ENCODE measurements at places on chromosomes 4 and X.

GRCh38 chrX:30948626-30949025 lies 59.6 kb upstream of the TAB3 start:
- no peak for DNase-seq

DNA sequence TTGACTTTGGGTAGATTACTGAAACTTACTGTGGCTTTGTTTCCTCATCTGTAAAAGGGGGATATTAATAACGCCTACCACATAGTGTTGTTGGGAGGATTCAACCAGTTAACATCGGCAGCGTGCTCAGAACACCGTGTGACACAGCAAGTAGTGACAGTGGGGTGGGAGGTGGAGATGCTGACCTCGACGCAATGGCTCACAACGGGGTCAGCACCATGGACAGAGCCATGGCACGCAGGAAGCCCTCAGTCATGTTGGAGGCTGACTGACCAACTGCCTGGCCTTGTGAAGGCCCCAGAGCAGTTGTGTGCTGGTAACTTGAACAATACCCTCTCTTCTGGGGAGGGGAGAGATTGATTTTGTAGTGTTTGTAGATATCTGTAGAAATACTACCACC lies 93.2 kb downstream of the WFS1 start:
- DNase-seq: no peak

DNA sequence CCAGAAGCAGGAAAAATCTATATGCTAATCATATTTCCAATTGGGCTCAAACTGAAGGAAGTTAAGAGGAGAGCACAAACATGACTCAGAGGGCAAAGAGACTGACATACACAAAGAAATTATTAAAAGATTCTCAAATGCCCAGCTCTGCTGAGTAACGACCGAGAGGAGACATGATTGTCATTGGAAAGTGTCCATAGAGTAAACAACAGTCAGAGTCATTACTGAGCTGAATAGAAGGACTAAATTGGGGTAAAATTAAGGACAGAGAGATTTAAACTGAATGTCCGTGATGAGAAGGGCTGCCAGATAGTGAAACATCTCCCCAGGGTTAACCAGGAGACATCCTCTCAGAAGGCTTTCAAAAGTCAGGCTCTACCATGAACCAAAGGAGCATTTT lies 111.2 kb upstream of the GALNT7 start:
- no peak for DNase-seq

GRCh38 chr4:24644983-24645764 lies 60.8 kb upstream of the DHX15 start:
- DNase-seq: no peak

DNA sequence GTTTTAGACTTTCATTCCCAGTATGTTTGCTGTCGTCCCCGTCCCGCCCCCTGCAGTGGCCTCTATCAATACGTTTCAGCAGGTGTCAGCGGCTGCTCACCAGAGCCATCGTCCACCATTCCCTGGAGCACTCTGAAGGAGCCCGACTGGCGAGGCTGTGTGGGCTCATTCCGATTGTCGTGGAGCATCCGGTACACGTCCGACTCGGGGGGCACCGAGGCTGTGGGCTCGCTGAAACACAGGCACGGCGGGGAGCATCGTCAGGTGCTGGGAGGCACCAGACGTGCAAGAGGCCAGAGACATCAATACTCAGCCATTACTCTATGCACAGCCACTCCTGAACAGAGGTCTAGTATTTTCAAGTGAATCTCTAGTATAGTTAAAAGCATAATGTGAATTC lies 28.9 kb downstream of the PDLIM3 start:
- no peak for DNase-seq

- DNase-seq: no peak
Observed at GRCh38 chr4:20301161-20301560, 49.5 kb downstream of the SLIT2 start.

DNA sequence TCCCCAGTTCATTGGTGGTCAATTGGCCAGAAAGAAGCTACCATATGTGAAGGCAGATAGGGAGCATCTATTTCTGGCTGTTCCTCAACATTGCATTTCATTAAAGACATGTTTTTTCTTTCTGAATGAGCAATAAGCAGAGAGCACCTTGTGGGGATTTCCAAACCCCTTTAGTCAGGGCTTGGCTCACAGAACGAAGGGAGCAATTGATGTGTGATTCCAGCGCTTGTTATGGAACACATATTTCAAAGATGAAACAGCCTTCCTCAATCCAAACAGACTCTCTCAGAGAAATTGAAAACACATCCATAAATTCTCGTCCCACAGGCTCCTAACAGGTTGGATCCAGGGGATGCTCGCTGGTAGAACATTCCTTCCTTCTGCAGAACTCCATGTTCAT lies 84.1 kb downstream of the CLCN4 start:
- DNase-seq: no peak

- no peak for DNase-seq
Observed at GRCh38 chr4:155763551-155763950, 4.7 kb downstream of the GUCY1B1 start.

DNA sequence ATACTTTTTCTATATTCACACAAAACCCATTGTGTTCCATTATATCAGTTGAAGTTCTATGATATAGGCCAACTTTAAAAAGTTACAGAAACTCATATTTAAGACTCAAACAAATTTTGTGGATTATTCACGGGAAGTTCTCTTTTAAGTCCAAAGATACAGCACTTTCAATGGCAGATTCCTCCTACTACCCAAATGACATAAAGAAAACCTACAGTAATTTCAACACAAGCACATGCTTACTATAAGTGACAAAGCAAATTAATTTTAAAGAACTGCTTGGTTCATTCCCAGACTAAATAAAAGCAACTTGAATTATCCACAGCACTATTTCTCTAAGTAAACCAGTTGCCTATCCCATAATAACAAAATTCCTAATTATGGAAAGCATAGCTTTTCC lies 4.1 kb downstream of the PPA2 start:
- no peak for DNase-seq

DNA sequence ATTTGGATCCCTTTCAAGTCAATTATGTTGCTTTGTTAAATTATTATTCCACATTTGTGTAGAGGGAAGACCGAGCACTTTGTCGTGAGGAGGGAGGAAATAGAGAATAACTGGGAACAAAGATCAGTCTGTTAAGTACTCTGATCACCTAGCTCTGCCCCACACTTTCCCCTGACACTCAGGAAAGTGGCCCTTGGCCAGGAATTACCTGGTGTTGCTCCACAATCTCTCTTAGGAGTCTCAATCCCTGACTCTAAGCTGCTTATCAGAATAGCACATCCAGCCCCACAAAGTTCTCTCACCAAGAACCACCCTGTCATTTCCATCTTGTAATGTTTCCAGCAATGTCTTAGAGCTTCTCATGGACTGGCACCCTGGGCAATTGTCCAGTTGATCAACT lies 83.8 kb upstream of the BMPR1B start:
- DNase-seq: no peak

DNA sequence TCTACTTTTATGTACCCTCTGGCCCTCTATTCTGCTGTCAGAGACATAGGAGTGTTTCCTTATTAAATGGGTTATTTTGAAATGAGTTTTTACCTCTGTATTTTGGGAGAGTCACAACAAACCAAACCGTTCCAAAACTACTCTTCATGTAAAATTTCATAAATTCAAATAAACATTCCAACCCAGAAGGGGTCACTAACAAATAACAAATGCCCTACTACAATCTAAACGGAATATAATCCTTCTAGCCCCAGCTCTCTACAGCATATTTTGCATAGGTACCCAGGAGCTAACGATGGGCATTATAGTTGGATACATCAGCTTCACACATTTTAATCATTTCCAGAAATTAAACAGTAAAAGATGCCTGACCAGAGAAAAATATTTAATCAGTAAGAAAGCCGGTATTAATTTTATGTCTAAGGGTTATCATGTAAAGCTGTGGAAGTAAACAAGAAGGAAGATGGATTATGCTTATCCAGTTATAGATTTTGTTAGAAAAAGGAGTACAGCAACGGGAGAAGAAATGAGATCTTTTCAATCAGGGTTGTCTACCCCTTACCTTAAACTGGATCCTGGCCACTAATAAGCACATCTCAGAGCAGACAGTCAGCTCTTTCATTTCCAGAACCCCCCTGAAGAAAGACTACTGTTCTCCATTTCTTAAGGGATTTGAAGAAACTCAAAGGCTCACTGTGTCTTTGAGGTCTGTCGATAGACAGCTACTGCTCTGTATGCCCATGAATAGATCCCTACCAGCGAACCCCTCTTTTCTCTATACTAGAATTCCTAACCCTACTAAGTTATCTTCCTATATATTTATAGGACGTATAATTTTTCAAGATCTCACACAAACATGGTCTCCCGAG lies 1.2 kb downstream of the UGDH start:
- no peak for DNase-seq

DNA sequence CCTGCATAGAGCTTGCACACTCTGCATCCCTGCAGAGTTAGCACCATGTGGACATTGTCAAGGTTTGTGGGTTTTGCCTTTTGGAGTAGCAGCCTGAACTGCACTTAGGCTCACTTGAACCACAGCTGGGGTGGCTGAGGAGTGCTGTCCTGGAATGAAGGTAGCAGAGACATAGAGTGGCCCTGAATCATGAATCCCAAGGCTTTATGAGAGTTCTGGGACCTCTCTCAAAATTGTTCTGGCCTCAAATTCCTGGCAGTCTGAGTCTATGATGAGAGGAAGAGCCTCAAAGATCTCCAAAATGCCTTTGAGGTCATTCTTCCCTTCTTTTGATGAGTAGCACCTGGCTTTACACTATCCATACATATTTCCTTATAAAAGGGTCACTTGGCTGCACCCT lies 37.1 kb upstream of the ADH1C start:
- no peak for DNase-seq

DNA sequence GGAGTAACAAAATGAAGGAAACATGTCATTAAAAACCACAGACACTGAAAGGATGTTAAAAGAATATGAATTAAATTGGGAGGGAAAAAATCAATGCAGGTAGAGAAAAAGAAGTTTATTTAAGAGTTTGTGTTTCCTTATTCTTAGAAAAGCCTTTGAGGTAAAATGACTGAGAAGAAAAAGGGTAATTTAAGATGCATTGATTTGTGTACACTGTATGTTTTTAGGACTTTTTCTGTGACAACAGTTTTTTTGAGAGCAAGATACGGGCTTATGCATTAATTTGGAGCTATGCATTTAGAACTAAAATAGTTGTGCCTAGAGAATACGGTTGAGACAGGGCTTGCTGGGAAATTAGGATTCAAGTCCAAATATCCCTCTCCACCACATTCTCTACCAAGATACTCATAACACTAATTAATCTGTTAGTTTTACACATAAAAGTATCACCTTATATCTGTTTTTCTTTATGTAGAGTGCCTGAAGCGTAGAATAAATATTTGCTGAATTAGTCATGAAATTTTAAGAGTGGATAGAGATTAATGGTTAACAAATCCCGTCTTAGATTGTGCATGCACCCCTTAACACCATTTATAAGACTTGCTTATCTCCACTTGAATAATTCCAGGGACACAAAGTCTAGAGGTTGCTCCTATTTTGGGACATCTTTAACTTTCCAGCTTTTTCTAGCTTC lies 232.5 kb downstream of the PCDH7 start:
- DNase-seq: no peak

DNA sequence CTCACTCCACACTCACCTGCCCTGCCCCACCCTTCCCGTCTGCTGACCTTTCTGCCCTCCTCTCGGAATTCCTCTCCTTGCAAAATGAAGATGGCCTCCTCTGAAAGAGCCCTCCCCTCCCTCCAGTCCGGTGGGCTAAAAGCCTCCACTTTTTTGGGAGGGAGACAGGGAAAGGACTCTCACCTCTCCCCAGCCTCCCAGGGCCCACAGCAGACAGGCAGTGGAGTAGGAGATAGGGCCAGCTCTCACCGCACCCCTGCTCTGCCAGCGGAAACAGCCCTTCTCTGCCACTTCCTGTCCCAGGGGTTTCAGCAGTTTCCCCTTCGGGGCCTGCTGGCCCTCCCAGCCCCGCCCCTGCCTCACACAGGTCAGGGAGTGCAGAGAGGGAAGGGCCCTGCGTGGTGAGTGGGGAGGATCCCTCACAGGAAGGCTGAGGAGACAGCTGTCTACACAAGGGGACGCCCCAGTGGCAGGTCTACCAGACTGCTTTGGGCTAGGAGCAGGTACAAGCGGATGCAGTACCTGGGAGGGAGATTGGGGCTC lies 18.2 kb downstream of the ELF4 start:
- DNase-seq: peak; percentile 66

DNA sequence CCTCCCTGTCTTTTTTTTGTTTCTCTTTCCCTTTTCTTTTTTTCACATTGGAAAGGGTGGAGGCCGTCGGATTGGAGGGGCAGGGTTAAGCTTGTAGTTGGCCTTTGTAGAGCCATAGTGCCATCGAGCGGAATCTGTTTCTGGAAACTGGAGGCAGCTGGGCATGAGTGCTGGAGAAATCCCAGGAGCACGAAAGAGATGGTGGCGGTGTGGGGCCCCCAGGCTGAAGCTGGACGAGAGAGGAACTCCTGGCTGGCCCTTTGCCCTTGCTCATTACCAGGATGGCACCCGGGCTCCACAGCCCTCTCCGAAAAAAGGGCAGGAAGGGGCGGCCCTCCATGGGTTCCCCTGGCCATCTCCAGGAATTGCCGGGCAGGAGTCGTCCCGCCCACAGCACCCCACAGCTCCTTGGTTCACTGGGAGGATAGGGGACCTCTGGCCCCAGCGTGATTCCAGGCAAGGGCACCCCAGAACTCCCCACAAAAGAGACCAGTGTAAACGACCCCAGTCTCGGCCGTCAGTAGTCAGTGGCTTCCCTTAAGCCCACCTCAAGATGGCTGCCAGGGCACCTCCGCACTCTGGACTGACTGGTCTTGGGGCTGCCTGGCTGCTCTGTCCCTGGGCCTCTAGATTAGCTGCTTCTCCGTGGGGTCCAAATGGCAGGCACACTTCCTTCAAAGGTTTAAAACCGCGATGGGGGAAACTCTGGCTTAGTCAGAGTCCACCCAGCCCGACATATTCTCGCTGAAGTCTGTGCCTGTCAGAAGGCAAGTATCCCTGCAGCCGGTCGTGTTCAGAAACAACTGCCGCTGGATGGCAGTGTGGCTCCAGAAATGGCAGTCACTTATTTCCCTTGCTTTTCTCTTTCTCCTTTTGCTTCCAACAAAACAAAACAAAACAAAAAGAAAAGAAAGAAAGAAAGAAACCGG lies 74.1 kb downstream of the NBDY start:
- peak; percentile 20 for DNase-seq

GRCh38 chrX:136850441-136851175 lies 29.9 kb downstream of the RBMX start:
- no peak for DNase-seq

- DNase-seq: no peak
Observed at GRCh38 chr4:48470137-48470536, 13.0 kb upstream of the SLC10A4 start.

GRCh38 chrX:36986231-36986630 lies 21.9 kb upstream of the FAM47C start:
- DNase-seq: no peak

DNA sequence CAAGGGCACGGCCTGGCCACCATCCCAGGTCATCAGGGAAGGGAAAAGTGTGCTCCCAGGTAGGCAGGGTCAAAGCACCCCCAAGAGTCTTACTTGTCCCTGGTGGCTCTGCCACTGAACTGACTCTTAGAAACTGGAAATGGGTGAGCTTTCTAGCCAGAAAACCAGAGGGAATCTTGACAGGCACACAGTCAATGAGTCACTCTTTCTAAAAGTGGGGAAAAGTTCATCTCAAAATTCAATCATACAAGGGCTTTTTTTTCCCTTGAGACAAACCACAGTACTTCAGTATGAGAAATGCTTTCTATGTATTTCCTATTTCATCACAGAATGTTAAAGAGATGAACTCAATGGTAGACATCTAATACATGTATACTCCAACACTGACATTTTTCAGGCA lies 12.5 kb downstream of the HPF1 start:
- no peak for DNase-seq

- DNase-seq: no peak
Observed at GRCh38 chrX:29528281-29528680, 687.1 kb upstream of the MAGEB2 start.

Measured in activated CD8-positive, alpha-beta memory T cell treated with anti-CD3 and anti-CD28 coated beads for 4 hours (primary cell).